CD4-positive, alpha-beta T cell treated with Interleukin-4 for 4 hours (primary cell): ENCODE measurements at places on chromosomes 13 and 19.

GRCh38 chr19:39014037-39014436 lies 18.3 kb downstream of the FBXO27 start:
- no peak for DNase-seq

DNA sequence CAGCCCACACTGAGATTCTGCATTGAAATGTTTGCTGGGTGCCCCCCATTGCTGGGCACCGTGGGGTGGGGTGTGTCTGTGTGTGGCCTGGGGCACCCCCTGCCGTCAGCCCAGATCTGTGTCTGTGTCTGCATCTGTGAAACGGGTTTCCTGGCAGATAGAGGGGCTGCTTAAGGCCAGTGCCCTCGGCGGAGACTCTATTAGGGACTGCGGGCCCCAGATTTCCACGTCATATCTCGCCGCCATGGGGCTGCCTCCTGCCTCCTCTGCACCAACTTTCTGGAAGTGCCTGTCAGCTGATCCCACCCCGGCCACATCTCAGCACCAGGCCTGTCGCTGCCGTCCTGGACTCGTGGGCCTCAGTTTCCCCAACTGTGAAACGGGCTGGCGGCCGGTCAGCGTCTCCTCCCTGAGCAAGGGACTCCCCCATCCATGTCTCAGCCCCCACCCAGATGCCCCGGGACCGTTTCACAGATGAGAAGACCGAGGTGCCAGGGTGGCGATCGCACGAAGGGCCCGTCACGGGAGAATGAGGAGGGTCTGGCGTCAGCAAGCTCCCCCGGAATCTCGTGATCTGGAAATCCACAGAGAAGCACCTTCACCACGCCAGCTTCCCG lies 21.4 kb downstream of the ARID3A start:
- DNase-seq = no peak

GRCh38 chr13:46166224-46166584 lies 15.8 kb downstream of the LCP1 start:
- no peak for DNase-seq

DNA sequence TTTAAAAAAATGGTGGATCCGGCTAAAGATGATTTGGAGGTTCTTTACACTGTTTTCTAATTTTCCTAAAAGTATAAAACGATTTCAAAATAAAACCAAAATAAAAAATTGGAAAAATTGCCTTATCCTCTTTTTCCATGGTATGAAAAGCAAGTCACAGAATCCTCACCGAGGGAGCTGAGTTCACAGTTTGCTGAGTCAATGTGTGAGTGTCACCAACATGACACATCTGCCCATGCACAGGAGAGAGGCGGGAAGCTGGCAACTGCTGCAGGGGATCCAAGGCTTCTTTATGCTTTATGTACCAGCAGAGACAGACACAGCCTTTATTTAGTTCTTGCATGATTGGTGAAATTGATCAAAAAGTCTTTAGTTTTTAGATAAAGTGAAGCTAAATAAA lies 157.8 kb downstream of the TNFSF13B start:
- no peak for DNase-seq
